ENCODE measurements at places on chromosomes 3 and 15.

GRCh38 chr3:104126463-104126862 is 1240.2 kb upstream of the ALCAM start:
- no peak for DNase-seq

- DNase-seq: no peak
Observed at GRCh38 chr3:191280111-191280510, 49.1 kb upstream of the CCDC50 start.

- no peak for DNase-seq
Observed at GRCh38 chr3:141764986-141765385, 1.8 kb downstream of the GRK7 start.

DNA sequence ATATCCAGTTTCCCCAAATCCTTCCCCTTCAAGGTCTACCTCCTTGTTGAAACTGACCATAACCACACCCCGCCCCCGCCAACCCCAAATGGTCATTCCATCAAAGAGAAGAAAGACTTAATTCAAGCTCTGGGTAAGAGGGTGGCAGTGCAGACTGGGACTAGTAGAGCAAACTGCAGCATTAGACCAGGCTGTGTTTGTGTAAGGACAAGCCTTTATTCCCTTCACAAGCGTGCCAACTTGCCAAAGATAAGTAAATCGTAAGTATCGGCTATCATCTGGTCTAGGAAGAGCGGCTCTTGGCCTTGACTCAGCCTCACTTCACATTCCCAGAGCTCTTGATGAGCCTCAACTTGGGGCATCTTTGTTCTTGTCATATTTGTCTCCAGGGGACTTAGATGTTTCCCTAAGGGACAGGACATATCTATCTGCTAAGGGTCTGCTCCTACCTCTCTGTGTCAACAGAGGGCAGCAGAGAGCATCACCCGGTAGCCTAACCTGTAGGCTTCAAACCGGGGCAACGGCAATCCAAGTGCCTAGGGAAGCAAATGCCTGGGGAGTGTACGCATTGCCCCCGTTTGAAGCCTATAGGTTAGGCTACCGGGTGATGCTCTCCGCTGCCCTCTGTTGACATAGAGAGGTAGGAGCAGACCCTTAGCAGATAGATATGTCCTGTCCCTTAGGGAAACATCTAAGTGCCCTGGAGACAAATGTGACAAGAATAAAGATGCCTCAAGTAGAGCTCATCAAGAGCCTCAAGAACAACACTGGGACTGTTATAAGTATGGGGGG is 8.9 kb upstream of the MAP3K13 start:
- peak; percentile 94 for DNase-seq

GRCh38 chr3:22996920-22997571 is 206.1 kb upstream of the UBE2E2 start:
- no peak for DNase-seq

DNA sequence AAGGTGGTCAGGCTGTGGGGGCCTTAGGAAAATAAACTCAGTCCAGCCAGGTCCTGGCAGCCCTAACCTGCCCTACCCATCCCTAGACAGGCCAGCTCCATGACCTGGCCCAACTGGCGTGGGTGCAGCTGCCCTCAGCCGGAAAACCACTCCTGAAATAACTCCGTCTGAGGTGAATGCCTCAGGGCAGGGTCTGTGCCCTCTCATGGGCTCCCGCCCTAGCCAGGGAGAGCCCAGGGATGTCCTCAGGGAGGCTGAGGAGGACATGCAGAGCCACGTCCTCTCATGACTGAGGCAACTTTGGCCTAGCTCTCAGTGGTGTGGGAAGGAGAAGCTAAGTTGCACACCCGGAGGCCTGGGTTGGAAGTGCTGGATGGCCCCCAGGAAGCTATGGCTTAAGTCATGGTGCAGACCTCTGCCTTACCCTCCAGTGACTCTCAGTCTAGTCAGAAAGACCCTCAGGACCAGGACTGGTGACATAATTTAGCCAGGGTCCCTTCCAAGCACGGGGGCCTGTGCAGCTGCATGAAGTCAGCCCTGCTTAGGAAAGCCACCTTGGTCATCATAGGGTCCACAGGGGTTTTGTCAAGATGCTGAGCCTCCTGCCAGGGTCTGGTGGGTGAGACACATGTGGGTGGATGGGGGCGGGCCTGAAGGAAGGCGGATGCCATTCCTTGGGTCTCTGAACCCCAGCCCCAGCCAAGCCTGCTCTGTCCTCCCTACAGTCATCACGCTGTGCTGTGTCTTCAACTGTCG is 7.4 kb downstream of the TMIE start:
- no peak for DNase-seq

DNA sequence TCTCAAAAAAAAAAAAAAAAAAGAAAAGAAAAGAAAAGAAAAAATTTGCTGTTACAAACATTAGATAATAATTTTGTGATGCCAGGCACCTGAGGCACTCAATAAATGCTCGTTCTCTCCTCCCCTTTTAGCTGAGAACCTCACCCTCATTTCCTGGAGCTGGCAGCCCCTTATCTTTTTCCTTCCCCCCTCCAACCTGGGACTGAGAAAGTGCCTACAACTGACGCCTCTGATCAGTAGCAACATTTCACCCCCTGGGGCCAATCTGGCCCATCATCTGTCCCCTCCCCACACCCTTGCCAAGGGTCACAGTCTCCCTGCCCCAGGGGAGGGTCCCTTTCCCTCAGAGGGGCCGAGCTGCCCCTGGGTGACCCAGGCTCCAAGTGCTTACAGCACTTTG is 12.6 kb upstream of the RNU6-1 start:
- no peak for DNase-seq

DNA sequence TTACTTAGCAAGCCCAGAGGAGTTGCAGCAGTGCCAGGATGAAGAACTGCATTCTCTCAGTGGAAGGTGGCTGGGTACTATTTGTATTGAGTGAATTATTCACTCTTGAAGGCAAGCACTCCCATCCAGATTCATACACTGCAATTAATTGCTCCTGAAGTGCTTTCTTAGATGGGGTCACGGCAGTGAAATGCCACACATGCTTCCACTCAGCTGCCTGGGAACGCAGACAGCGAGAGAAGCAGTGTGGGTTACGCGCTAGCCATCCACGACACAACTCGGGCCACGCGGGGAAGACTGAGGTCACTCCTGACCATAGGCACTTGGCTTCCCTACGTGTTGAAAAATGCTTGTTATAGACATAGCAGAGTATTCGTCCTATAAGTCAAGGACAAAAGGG is 30.8 kb upstream of the LMCD1 start:
- no peak for DNase-seq

GRCh38 chr3:192553707-192554106 is 173.6 kb downstream of the FGF12 start:
- no peak for DNase-seq

GRCh38 chr3:111324645-111325044 is 217.4 kb upstream of the CD96 start:
- no peak for DNase-seq

DNA sequence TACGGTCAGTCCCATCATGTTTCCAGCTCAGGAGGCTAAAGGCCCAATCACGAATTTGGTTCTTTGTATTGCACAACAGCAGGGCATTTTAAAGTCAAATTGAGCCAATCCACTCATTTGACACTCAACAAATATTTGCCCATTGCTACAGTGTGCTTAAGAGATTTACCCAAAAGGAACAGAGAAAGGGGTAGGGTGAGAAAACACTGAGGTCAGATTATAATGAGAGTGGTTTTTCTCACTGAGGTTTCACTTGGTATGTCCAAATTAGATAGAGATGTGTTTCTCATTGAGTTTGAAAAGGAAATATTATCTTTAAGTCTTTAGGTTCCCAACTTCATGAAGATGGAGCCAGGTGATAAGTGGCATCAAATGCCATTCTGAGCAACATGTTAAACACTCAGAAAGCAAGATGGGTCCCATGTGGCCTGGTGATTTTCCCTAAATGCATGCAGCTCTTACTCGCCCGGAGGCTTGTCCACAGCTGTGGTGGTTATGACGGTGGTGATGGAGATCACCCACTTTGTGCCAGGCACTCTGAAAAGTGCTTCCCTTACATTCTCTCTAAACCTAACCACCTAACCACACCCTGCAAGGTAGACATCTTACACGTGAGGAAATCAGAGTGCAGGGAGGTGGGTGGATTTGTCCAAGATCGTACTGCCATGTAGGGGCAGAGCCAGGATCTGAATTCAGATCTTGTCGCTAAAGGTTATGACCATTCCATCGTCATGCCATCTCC is 31.2 kb upstream of the USP3 start:
- DNase-seq: peak; percentile 89

GRCh38 chr15:63292241-63292640 is 14.8 kb downstream of the APH1B start:
- DNase-seq: no peak

GRCh38 chr3:72766866-72767265 is 81.4 kb downstream of the SHQ1 start:
- DNase-seq: no peak

DNA sequence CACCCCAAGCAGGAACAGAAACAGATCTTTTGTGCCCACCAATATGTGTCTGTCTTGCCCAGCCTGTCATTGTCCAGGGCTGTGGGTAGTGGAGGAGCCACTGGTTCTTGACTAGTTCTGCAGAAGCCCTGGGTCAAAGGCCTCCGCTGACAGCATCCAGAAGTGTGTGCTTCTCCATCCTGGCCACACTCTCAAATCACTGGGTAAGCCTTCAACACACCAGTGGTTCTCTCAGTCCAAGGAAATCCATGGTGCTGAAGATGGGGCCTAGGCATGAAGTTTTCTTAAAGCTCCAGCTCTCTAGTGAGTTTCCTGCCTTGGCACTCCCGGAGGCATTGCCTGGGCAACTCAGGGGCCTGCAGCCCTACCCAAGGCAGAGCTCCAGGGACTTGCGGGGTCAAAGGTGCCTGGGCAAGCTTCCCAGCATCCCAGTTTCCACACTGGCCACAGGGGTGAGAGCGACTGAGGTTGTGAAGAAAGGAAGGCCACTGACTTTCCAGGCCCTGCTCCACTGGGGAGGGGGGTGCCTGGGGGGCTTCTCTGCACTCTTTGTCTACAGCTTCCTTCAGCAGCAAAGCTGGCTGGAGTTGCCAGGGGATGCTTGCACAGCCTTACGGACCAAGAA is 37.9 kb upstream of the RPL32 start:
- no peak for DNase-seq

DNA sequence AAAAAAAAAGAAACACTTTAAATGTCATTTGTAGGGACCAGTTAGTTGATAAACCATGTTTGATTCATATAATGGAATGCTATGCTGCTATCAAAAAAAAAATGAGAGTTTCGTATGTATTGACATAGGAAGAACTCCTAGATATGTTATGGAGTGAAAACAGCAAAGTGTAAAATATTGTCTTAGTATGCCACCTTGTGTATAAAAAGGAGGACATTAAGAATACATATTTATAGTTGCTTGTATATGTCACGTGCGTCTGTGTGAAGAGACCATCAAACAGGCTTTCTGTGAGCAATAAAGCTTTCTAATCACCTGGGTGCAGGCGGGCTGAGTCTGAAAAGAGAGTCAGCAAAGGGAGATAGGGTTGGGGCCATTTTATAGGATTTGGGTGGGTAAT is 39.5 kb downstream of the KBTBD8 start:
- DNase-seq: no peak

DNA sequence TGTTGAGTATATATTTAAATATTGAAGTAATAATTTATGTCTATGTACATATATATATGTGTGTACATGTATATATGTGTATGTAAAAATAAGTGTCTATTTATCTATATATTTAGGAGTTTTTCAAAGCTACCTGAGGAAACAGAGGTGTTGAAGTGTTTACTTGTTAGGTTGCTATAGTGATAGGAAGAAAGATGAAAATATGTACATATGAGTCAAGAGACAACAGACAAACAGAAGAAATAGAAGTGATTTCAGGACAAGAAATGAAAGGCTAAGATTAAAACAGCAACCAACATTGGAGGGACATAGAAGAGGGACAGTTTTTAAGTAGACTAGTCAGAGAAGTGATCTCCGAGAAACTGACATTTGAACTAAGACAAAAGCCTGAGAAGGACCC is 11.1 kb downstream of the IL1RAP start:
- DNase-seq: no peak

GRCh38 chr3:158407844-158408517 is 163.0 kb upstream of the MLF1 start:
- no peak for DNase-seq

All from GM12865 (cell line).